NCI-H345 (cell line): ENCODE measurements at places on chromosomes 3 and 15.

GRCh38 chr15:34647569-34648293, 64.3 kb upstream of the GOLGA8B start:
- DNase-seq: peak; percentile 20

DNA sequence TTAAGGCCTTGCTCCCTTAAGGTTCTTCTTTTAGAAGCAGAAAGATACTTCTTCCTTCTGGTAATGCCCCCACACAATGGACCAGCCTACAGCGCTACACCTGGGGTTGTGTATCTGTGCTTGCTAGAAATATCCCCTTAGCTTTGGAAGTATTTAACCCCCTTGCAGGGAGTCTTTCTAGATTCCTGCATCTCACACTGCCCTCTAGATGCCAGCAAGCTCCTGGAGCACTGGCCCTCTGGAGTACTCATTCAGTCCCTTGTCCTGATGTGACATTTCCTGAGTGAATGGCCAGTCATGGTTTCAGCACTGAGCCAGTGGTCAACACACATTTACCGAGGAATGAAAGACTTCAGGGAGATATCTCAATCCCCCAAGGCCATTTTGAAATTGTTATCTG, 30.4 kb upstream of the RBP2 start:
- DNase-seq: no peak

GRCh38 chr3:113331187-113331586, 110.1 kb downstream of the CFAP44 start:
- no peak for DNase-seq

GRCh38 chr15:34240537-34240936, 15.7 kb downstream of the EMC4 start:
- no peak for DNase-seq

GRCh38 chr3:184005941-184006507, 11.7 kb downstream of the ABCC5 start:
- peak; percentile 98 for DNase-seq

DNA sequence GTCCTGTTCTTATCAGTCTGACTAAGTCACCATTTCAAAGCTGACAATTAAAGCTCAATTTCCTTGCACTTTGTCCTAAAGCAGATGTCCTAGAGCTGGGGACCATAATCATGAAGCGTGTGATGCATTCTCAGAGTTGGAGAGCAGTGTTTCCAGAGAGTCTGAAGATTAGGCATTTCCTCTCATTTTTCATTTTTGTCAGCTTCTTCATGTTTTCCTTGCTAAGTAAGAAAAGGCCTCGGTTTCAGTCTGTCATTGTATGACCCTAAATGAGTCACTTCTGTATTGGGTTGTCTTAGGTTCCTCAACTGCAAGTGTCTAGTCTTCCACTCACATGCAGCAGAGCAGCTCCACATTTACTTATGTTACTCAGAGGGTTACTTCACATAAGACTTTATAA, 257.2 kb upstream of the TPRG1 start:
- DNase-seq: no peak

DNA sequence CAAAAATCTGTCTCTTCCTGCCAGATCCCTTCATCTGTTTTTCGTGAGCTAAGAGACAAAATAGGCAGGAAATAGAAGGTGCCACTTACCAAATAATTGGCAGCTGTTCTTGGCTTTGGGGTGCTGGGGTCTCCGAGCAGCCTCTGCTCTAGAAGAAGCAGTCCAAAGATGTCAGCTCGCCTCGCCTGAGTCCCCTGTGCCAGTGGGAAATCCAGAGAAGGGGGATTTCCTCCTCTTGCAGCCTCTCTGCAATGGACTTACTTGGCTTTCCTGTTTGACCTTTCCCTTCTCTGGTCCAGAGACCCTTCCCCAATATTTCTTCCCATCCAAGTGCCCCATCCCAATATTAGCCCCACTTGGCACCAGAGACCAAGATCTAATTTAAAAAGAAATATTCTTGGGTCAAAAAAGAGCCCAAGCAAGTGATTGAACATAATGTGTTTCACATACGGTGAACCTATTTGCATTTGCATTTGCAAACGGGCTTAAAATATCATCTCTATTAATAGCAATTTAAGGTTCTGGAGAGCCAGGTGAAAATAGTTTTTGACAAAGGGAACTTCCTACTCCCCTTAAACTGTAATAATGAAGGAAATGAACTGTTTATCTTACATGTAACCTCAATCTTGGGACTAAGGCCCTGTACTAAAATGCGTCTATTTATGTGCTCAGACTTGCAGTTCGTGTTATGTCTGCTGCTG, 23.2 kb downstream of the CD86 start:
- DNase-seq: no peak

- DNase-seq: peak; percentile 81
Observed at GRCh38 chr3:49017971-49018706, at the start of gene DALRD3. TSS of gene DALRD3 (minus strand) at chr3:49018580. CDS start at chr3:49018564, 16 bp downstream.

DNA sequence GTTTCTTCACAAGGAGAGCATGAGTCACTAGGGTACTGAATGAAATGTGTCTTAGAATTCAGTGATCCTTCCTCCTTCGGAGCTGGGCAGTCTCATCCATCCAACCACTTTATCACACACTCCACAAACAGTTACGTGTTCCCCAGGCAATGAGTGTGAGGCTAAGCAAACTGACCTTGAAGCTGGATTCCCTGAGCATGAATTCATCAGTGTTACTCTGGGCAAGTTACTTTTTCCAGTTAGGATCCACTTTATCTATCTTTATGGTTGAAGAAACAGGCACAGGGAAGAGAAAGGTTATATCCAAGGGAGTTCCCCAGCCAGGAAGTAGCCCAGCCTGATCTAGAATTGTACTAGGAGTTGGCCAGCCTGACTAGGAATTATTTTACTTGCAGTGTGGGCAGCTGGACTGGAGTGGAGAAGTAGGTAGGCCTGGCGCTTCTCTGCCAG, 17.1 kb upstream of the GCNT3 start:
- DNase-seq: no peak

DNA sequence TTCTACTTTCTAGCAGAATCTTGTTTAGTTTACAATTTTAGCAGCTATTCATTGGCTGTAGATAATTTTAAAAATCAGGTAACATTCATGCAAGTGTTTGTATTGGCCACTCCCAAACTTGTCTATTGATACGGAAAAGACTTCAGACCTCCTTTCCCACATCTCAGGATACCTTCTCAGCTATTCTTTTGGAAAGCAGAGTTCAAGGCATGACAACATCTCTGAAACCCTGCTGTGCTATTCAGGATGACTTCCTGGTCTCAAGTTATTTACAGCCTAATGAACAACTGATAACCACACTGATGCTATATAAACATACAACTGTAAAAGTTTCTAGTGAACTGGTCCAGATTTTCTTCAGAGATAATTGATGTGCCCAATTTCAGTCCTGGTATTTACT, 55.8 kb downstream of the DZIP3 start:
- DNase-seq: no peak

- no peak for DNase-seq
Observed at GRCh38 chr3:11282250-11283138, 10.3 kb downstream of the ATG7 start.

DNA sequence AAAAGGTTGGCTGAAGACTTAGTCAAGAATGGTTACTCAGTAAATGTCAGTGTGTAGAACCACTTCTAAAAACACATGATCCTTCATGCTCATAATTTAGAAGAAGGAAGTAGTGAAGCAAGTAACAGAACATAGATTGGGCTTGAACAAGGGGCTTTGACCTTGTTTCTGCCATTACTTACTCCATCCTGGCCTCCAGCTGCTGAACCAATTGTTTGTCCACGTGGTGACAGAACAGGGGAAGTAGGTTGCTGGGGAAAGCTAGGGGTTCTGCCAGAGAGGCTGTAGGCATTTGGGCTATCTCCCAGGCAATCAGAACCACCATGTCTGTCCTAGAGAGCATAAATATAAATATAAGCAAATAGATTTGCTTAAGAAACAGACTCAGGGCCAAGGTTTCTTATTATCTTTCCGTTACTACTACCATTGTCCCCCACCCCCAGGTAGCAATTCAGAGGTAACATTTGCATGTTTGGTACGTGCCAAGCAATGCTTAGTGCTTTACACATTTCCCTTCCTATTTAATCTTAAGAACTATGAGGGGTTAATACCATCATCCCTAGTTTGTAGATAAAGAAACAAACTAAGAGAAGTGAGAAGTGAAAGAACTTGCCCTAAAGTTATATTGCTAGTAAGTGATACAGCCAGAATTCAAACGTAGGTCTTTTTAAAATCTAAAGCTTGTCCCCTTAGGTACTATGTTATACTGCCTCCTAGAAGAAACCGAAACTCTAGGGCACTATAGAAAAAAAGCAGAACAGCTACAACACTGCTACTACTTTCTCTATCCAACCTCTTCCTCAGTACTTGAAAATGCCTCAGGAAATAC, 3.0 kb upstream of the SPG11 start:
- no peak for DNase-seq

GRCh38 chr3:4866866-4867265, 112.4 kb upstream of the BHLHE40 start:
- DNase-seq: peak; percentile 63

DNA sequence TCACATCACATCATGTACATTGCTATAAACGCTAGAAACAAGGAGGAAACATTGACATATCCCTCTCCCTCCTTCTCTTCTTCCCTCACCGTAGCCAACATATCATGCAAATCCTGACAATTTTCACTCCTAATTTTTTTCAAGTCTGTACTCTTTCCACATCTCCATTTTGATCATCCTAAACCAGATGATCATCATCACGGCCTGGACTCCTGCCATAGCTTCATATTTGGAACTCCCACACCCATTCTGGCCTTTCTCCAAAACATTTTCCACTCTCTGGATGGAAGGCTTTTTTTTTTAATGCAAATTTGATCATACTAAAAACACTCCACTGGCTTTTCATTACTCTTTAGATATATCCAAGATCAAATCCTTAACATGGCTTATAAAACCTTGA, 248.0 kb upstream of the CNTN3 start:
- DNase-seq: peak; percentile 15

DNA sequence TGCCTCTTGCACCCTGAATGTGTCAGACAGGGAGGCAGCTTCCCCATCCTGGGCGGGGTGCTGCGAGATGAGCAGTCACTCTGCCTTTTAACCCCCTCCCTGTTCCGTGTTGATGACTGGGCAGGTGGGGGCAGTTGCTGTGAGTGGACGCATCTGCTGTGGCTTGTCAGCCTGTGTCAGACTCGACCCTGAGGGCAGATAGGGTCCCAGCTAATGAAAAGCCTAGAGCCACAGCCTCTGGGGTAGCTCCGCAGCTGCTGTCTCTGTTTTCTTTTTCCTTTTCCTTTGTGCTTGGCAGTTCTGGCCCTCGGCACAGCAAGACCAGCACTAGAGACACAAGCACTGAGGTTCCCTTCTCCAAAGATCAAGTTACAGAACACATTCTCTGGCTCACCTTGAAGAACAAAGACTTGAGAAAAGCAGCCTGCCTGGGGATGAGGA, 43.0 kb upstream of the GLCE start:
- no peak for DNase-seq

GRCh38 chr3:37849146-37849923, 12.3 kb upstream of the CTDSPL start:
- no peak for DNase-seq

- no peak for DNase-seq
Observed at GRCh38 chr3:50811893-50812292, 137.2 kb downstream of the DOCK3 start.

GRCh38 chr3:31903686-31904431, 77.2 kb downstream of the OSBPL10 start:
- no peak for DNase-seq

GRCh38 chr15:41792000-41792637, 17.8 kb downstream of the MAPKBP1 start:
- DNase-seq: peak; percentile 47

DNA sequence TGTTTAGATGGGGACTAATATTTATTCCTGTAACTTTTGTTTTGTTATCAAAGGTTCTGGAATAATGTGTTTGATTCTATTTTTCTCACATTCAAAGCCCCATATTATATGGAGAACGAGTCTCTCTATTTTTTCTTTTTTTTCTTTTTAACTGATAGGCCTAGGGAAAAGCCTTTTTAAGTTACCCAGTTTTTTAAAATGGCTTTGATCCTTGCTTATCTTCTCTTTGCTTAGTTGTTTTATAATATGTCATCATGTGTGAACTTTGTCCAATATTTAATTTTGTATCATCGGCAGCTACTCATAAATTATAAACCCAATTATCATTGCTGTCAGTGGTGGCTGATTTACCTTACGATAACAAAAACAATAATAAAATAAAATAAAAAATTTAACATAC, 610.3 kb upstream of the BCHE start:
- DNase-seq: no peak

DNA sequence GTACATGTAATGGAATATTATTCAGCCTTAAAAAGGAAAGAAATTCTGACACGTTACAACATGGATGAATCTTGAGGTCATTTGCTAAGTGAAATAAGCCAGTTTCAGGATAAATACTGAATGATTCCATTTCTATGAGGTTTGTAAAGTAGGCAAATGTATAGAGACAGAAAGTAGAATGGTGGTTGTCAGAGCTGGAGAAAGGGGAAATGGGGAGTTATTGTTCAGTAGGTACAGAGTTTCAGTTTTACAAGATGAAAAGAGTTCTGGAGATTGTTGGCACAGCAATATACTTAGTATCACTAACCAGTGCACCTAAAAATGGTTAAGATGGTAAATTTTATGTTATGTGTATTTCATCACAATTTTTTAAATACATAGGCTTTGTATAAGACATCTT, 60.6 kb downstream of the USP8 start:
- no peak for DNase-seq

GRCh38 chr3:65672871-65673815, 365.6 kb downstream of the MAGI1 start:
- peak; percentile 12 for DNase-seq
